ENCODE measurements at places on chromosomes 1 and 21.
A peak's percentile ranks its signal among the peaks of the same experiment; 100 is the strongest.

DNA sequence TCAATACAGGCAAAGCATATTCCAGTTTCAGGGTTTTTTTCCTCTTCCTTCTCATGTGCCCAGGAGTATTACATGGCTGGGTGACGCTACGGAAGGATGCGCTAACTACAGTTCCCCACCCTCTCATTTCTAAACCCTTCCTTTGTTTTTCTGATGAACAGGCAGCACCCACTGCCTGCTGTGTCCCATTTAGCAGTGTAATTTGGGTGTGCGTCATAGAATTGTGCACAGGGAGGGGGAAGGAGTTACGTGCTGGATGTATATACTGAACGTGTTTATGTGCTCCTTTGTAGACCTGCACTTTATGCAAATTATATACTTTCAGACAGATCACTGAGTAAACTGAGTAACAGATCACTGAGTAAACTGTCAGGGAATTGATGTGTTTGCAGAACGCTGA is 44.5 kb downstream of the ELAPOR1 start:
- DNase-seq, result no peak

DNA sequence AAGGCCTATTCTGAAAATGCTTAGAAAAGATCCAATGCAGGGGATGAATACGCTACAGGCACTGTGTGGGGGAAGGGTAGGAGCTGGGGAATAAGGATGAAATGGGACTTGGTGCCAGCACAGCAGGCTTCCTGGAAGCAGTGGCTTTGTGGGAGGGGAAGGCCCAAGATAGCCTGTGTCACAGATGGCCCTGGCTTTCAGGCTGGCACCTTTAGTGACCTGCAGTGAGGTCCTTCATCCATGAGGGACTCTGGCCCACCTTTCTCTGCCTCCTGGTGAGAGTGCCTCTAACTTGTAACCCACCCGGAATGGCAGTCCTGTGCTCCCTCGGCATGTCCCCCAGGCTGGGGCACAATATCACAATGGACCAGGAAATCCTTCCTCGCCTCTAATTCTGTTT is 919 bp downstream of the CHI3L1 start:
- DNase-seq, result no peak

DNA sequence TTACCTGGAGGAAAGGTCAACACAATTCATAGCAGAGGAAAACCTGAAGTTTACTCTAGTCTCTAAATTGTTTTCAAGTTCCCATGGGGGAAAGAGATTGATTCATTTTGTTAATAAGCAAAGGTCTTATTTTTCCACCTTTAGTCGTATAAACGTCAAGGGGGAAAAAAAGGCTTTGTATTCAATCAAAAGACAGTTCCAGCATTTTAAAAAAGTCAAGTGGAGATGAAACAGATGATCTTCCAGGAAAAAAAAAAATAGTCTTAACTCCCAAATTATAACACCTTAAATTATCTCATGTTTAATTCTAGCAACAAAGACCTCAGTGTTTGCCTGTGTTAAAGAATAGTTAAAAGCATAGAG is 140.5 kb downstream of the TOMM20 start:
- DNase-seq, result no peak

- DNase-seq, result no peak
Observed at GRCh38 chr1:10421637-10422036, 8.6 kb upstream of the CENPS start.

DNA sequence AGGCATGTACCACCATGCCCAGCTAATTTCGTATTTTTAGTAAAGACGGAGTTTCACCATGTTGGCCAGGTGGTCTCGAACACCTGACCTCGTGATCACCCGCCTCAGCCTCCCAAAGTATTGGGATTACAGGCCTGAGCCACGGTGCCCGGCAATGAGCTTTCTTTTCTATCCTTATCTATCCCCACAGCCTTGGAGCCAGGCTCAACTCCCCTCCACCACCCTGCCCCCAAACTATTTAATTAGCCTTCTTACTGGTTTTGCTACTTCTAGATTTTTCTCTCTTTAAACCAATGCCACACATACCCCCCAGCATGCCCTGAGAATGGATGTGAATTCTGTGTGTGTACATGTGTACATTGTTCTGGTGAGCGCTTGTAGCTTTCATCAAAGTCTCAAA is 5.7 kb upstream of the VANGL2 start:
- DNase-seq, result no peak

GRCh38 chr1:102776071-102776470 is 332.3 kb downstream of the COL11A1 start:
- DNase-seq, result no peak

GRCh38 chr1:17768651-17769241 is 13.6 kb downstream of the ACTL8 start:
- DNase-seq, result peak; percentile 84

GRCh38 chr21:38205940-38206339 is 50.9 kb upstream of the KCNJ15 start:
- DNase-seq, result no peak

DNA sequence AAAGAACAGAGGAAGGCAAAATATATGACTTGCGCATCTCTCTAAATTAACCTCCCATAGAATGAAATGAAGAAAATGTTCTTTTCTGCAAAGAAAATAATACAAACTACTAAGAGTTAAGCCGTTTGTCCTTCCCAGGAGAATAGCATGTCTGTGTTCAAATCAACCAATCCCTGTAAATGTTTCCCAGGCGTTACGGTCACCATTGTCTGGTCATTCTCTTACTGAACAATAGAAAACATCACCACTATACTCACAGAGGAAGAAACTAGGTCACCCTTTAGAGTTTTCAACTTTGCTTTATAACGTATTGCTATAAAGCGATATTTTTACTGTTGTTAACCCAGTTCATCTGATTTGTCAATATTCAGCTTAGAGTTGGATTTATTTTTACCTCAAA is 34.1 kb downstream of the COL11A1 start:
- no peak for DNase-seq

DNA sequence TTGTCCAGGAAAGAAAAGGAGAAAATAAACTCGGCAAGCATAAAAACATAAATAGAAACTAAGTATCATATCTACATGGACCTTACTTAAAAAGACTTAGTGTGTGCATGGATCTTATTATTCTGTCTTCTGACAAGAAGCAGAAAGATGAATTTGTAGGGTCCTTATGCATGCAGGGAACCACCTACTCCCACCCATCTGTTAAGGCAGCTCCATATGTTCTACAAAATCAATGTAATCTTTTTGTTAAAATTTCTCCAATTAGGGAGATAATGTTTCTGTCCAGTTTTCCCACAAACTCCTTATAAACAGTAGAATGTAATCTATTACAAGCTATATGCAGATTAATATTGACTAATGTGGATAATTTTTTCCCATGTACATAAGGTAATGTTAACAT is 13.9 kb upstream of the PTPN14 start:
- no peak for DNase-seq

DNA sequence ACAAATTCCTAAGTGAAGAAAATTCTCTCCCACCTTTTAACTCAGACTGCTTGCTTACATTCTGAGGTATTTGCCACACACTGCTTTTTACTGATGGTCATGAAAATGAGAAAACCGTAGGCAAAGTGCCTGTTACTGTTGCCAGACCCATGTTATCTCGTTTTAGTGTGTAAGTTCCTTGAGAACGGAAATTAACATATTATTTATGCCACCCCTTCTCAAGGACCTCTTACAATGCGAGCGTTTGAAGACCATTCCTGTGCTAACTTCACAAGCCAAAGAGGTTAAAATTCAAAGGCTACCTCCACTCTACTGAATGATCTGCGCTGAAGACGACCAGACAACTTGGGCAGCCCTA is 509 bp downstream of the NVL start:
- DNase-seq, result peak; percentile 7

DNA sequence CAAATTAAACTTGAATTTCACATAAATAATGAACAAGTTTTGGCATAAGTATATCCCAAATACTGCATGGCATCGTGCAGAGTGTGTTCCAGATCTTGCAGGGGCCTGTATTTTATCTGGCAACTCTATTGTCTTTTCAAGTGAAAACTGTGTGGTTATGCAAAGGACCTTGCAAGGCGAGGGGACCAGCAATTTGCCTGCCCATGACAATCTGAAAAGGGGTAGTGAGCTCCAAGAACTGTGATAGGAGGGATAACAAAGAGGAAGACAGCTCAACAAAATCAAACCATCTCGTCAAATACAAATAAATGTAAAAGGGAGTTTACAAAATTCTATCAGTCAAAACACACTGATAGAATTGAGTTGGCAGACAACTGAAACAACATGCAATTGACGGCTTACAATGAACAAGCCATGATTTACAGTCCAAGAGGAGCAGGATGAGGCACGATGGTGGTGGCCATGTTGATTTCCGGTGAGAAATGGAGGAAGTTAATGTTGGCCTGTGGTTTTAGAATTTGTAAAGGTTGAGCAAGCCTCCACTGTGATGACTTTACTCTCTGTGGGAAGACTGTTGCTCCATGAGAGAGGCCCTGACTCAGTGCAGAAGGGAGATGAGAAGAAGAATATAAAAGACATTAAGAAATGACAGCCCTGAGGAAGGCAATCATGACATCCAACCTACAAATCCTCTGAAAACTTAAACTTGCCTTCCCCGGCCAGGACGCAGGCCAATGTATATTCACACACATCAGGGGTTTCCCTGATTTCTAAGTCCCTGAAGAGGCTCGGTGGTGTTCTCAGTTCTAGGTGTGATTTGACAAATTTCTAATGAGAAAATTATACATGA is 132.2 kb downstream of the ADSS2 start:
- peak; percentile 88 for DNase-seq

GRCh38 chr1:58064166-58064565 is 482.4 kb downstream of the OMA1 start:
- no peak for DNase-seq

DNA sequence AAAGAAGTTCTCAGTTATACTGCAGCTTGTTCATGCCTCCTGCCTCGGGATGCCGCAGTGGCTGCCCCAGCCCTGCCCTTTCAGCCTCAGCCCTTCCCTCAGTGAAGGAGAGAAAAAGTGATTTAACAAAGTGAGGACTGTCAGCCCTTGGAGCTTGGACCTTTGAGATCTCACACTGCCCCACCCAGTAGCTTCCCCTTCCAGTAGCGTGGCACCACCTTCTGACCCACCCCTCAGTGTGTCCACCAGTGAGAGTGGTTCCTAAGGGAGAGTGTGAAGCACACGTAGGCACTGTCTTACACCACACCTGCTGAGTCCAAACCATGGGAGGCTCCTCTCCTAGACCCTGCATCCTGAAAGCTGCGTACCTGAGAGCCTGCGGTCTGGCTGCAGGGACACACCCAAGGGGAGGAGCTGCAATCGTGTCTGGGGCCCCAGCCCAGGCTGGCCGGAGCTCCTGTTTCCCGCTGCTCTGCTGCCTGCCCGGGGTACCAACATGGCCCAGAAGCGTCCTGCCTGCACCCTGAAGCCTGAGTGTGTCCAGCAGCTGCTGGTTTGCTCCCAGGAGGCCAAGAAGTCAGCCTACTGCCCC is at the start of gene CDA:
TSS of gene CDA (plus strand) at position 464 of the 592 bp plus-strand sequence. CDS start at position 497, 33 bp downstream.
- no peak for DNase-seq

DNA sequence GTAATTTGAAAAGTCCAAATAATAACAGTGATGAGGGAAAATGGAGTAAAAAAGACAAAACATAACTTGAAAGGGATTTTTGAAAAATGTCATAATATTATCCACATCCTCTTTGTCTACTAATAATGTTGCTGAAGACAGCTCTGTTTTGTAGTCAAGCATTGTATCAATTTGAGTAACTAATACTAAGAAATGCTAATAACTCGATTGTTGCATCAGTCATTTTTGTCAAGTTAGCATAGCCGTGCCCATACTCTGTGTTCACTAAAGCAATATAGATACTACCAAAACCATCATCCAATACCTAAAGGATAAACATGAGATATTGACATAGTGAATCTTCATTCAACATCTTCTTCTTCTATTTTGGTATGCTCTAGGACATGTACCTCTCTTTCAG is 17.3 kb downstream of the PDC start:
- DNase-seq, result no peak

DNA sequence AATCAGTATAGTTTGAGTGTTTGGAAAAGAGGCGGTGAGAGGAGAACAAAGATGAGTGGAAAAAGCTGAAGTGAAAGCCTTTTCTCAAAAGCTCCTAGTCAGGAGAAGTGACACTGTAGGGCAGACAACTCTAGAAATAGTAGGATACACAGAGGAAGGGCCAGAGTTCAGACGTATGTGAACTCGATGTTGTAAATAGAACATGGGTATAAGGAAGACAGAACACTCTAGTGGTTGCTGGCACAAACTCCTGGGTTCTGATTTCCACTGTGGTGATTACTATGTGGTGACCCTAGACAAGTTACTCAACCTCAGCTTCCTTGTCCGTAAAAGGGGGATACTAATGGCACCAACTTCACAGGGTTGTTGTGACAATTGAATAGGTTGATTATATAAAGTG is 30.2 kb upstream of the MGST3 start:
- no peak for DNase-seq

DNA sequence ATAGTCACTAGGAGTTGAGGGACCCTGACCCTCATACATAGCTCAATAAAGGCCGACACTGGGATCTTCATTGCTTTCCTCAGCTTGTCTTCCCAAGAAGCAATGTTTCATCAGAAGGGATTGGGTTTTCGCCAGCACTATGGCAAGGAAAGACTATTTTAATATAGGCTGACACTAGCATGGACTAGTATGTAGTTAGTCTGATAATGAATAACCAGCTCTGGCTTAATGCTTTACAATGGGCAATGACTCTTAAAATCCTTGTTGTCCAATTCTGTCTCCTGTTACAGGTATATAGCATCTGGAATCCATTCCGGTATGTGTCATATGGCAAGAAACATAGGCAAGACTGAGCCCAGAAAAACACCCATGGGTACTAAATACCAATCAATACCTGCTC is 15.3 kb upstream of the SYT2 start:
- DNase-seq, result no peak

- DNase-seq, result no peak
Observed at GRCh38 chr1:246035060-246035541, 472.0 kb downstream of the SMYD3 start.

GRCh38 chr1:11985171-11985570 is 4.9 kb downstream of the MFN2 start:
- no peak for DNase-seq

- no peak for DNase-seq
Observed at GRCh38 chr1:183652547-183653461, at the start of gene APOBEC4. TSS of gene APOBEC4 (minus strand) at chr1:183653316. CDS start at chr1:183648781, 4,535 bp downstream.

DNA sequence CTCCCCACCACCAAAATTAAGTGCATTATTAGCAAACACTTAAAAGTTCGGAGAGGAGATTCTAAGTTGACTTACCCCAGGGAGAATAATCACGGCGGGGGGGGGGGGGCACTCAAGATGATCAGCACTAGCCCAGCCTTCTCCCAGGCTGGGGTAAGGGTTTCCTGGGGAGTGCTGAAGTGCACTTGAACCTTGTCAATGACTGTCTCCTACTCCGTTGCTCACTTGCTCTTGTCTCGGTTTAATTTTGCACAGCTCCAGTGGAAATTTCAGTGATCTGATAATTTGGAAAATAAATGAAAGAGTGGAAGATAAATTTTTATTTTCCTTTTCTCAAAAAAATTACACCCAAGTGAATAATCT is 59.2 kb downstream of the PBX1 start:
- no peak for DNase-seq

GRCh38 chr1:167878372-167879160 is 35.4 kb downstream of the ADCY10 start:
- no peak for DNase-seq

- peak; percentile 2 for DNase-seq
Observed at GRCh38 chr21:16046656-16047330, 317.0 kb downstream of the USP25 start.

Data from fibroblast of the aortic adventitia (primary cell).